ENCODE measurements at places on chromosomes 5 and 9. TPM values are rescaled to one million over a fixed set of nuclear protein-coding genes. Genes with fewer than 3 reads are reported as not detected.

- no peaks in the 10 kb centered on the region for H3K4me1 ChIP-seq
- DNase-seq = peak; percentile 17
- H3K4me3 ChIP-seq = no peak overlapping the region
Observed at GRCh38 chr9:90142580-90142979, 500.0 kb downstream of the DIRAS2 start.

- DNase-seq = no peak
- no peak overlapping the region for H3K27ac ChIP-seq
- no peaks in the 10 kb centered on the region for H3K36me3 ChIP-seq
Observed at GRCh38 chr5:56208681-56209080, 24.4 kb downstream of the ANKRD55 start.

IFNA8 gene
- not detected for total RNA-seq

GRCh38 chr5:144273232-144274027 is 102.8 kb downstream of the KCTD16 start:
- H3K36me3 ChIP-seq = no peaks in the 10 kb centered on the region
- DNase-seq = no peak
- H3K27me3 ChIP-seq = no peaks in the 10 kb centered on the region
- no peak overlapping the region for H3K27ac ChIP-seq
- H3K4me1 ChIP-seq = no peaks in the 10 kb centered on the region
- no peak overlapping the region for H3K4me3 ChIP-seq

GRCh38 chr9:80376180-80376579 is 804.4 kb downstream of the TLE4 start:
- no peaks in the 10 kb centered on the region for H3K4me1 ChIP-seq
- no peak for DNase-seq
- no peak overlapping the region for H3K4me3 ChIP-seq
- H3K36me3 ChIP-seq = no peaks in the 10 kb centered on the region
- no peak overlapping the region for H3K27ac ChIP-seq
- no peaks in the 10 kb centered on the region for H3K27me3 ChIP-seq

DNA sequence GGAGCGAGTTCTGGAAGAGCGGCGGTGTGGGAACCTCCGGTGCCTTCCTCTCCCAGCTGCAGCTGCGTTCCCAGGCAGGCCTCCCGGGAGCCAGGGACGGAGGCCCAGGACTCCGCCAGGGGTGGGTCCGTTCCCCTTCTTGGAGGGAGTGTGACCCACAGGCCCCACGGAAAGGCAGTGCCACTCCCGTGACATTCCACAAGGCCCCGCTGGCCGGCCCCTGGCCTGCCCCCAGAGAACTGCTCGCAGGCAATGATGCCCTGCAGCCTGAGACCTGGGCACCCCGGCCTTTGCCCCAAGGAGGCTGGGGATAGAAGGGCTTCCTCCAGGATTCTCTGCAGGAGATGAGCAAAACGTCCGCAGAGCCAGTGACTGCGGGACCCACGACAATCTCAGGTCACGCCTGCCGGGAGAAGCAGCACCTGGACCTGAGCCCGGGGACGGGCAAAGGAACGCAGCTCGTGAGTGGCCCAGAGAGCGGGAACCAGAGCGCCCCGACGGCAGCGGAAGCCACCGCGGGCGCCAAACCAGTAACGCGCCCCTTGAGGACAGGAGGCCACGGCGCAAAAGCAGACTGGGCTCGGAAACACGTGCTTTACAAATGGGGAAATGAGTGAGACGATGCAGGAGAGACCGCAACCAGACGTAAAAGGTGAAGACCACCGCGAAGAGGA is 9.3 kb downstream of the OBP2B start:
- no peaks in the 10 kb centered on the region for H3K36me3 ChIP-seq
- no peak overlapping the region for H3K27ac ChIP-seq
- peak overlapping the region; percentile 23 for H3K4me3 ChIP-seq
- H3K27me3 ChIP-seq = no peaks in the 10 kb centered on the region
- no peak for DNase-seq

ADCY2 gene
- total RNA-seq = 4.6 TPM

GRCh38 chr5:82509762-82510161 is 231.6 kb upstream of the RPS23 start:
- no peak overlapping the region for H3K27ac ChIP-seq
- no peak overlapping the region for H3K4me3 ChIP-seq
- H3K27me3 ChIP-seq = no peaks in the 10 kb centered on the region
- H3K4me1 ChIP-seq = no peaks in the 10 kb centered on the region

- H3K4me3 ChIP-seq = no peak overlapping the region
- H3K27ac ChIP-seq = no peak overlapping the region
- no peaks in the 10 kb centered on the region for H3K4me1 ChIP-seq
- no peak for DNase-seq
- H3K27me3 ChIP-seq = no peaks in the 10 kb centered on the region
- H3K36me3 ChIP-seq = no peaks in the 10 kb centered on the region
Observed at GRCh38 chr5:23631302-23632045, 124.1 kb downstream of the PRDM9 start.

All from uterus (tissue), 4 donors.